ENCODE measurements at places on chromosomes 11 and 22.
A peak's percentile ranks its signal among the peaks of the same experiment; 100 is the strongest.

DNA sequence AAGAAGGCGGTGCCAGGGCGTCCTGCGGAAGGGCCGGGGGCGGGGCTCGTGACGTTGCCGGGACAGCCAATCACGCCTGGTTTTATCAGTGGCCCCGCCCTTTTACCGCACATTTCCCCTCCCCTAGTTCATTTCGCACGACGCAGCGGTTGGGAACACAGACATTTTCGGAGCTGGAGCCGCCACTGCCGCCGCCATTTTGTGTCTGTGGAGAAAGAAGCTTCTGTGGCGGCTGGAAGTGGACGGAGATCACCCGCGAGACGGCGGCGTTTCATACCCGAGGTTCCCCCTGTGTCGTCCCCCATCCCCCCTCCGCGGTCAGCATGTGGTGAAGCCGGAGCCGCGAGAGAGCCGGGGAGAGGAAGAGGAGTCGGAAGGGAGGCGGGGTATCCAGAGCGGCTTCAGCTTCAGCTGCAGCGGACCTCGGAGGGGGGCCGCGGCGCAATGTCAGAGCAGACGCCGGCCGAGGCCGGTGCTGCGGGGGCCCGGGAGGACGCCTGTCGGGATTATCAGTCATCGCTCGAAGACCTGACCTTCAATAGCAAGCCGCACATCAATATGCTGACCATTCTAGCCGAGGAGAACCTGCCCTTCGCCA lies at the start of gene PCF11:
Gene PCF11, plus strand, starts transcription at position 136 of the 598 bp plus-strand sequence. Its CDS starts 309 bp downstream, at position 445.
- no peak for DNase-seq

GRCh38 chr11:69092263-69092662 lies 43.5 kb downstream of the TPCN2 start:
- DNase-seq = no peak

DNA sequence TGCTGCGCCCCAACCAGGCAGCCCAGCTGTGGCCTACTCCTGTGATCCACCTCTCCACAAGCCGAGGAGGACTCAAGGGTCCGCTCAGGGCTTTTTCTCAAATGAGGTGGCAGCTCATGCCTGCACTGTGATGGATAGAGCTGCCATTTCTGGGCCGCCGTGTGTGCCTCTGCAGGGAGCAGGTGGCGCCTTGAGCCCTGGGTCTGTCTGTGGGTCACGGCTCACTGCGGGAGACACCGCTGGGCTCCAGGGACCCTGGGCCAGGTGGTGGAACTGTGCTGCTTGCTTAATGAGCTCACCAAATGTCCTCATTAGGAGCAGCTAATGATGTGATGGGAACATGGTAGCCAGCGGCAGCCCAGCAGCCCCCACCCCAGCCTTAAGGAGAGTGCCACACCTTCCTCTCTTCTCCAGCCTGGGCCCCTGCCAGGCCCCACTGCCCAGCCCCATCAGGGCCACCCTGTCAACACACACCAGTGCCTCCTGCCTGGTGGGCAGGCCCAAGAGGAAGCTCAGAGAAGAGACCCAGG lies 50.8 kb downstream of the DHCR7 start:
- DNase-seq = no peak

- DNase-seq = no peak
Observed at GRCh38 chr11:28318871-28319270, 210.7 kb downstream of the METTL15 start.

DNA sequence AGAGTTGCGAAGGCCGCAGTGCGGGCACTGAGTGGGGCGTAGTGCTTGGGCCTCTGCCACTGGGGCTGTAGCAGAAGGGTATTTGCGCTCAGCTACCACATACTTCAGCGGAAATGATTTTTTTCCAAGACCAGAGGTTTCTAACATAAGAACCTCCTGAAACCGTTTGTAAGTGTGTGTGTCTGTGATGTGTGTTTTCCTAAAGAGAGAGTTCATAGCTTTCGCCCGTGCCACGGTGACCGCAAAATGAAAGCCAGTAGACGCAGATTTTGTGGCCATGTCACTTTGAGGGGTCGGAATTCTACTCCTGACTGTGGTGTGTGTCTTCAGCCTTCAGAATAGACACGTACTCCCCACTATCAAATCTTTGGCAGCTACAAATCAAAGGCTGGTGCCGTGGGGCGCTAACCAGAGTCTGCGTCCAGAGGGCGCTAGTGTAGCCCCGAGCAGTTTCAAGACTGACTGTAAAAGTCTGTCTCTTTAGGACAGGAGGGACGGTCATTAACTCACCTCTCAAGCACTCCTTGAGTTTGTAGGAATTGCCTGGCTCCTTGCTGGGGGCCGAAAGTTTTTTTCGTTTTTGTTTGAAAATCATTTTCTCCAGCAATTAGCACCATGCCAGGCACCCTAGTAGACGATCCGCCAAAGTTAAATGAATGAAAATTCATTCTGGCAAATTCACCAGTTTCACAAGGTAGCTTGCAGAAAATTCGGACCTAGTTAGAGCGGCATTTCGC lies 2.5 kb upstream of the CALCA start:
- DNase-seq = peak; percentile 50

GRCh38 chr11:126080161-126080941 lies 17.7 kb upstream of the CDON start:
- no peak for DNase-seq

DNA sequence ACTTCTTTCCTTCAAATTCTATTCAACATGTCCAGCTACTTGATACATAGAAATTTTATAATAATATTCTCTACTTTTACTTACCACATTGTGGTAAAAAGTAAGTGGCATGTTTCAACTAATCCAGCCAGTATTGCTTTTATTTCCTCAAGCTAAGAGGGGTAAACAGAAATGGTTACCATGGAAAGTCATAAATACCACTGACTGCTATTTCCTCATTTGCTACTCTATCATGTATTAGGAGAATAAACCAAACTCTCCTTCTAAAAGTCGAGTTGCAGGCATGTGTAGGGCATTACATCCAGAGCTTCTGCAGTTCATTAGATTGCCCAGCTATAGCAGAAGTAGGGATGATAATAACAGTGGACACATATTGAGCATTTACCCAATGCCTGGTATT lies 208.4 kb downstream of the MAML2 start:
- peak; percentile 87 for DNase-seq

- DNase-seq = peak; percentile 32
Observed at GRCh38 chr11:11157185-11157584, 195.9 kb downstream of the CSNK2A3 start.

DNA sequence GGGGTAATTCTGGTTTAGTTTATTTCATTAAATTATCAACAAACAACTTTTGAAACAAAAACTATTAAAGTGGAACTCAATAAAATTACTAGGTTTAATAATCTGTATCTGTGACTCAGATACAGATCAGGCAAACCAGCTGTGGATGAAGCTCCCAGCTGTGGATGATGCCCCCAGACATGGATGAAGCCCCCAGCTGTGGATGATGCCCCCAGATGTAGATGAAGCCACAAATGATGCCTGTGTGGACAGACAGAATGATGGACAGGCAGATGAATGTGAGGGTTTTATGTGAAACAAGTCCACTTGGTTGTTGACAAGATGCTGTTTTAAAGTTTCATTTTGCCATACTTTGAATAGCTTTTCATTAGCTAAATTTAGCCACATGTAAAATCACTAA lies 5.8 kb upstream of the ZNF74 start:
- no peak for DNase-seq

DNA sequence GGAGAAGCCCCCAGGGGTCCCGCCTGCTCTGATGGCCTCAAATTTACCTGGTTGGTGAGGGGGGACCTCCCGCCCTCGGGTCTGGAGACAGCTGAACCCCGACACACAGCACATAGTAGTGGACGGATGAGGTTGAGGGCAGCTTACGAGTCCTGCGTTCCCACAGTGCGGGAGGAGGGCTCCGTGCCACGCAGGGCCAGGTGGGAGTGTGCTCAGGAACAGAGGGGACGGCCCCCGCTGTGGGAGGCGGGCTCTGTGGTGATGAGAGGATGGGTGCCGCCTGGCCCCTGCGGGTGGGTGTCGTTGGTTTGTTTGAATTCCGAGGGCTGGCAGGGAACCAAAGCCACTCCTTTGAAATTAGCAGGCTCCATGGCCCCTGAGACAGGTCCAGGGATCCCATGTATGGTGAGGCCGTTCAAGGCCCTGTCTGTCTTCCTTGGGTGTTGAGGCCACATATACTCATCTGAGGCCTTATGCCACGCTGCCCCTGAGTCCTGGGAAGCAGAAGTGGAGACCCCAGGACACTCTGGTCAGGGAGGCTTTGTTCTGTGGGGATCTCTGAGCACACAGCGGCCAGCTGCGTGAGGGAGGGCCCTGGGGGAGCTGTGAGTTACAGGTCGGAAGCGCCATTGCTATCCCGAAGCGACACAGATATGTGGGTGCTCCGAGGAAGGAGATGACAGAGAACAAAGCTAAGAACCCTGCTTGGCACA lies 21.9 kb downstream of the NADSYN1 start:
- no peak for DNase-seq

DNA sequence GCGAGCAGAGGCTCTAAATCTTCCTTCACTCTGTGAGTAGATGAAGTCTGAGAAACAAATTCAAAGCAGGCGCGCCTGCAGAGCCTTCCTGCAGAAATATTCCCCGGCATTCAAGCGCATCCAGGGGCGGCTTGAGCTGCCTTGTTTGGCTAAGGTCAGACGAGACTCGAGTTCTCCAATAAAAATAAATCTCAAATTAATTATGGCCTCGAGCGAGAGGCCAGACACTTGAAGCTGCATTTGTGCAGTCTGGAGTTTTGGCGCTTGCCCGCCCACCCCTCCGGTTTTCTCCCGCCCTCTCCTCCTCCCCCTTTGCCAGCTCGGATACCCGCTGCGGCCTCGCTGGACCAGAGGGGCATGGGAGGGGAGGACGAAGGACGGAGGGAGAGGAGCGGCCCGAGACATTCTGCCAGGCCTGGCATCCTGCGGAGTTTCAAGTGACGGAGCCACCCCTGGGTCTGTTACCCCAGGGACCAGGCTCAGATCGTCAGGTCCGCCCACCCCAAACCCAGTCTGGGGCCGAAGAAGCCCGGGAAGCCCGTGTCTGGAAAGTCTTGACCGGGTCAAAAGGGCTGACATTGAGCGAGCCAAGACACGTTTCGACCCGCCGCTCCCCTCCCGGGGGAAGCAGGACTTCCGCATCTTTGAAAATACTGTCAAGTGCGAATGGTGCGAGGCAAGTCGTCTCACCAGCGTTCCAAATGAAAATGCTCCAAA lies 3.8 kb upstream of the FLI1 start:
- no peak for DNase-seq

- DNase-seq = no peak
Observed at GRCh38 chr22:25402501-25403283, 161.8 kb upstream of the GRK3 start.

DNA sequence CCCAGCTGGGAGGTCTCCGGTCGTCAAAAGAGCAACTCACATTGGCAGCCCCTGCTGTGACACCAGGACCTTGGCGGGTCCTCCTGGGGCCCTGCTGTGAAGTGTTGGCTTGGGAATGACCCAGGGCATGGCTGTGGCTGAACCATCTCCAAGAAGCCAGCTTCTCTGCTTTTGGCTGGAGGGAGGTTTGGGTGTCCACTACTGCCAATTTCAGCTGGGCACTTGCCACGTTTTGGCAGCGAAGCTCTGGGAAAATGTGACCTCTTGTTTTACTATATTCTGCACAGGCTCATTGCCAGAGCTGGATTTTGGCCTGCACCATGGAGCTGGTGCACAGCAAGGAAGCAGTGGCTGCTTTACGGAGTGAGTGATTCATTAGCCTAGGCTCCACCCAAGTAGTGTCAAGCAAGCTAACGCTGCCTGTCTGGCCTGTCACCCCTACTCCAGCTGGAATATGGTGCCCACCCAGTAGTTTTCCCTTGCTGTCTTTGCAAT lies 24.3 kb upstream of the SMCO4 start:
- no peak for DNase-seq

DNA sequence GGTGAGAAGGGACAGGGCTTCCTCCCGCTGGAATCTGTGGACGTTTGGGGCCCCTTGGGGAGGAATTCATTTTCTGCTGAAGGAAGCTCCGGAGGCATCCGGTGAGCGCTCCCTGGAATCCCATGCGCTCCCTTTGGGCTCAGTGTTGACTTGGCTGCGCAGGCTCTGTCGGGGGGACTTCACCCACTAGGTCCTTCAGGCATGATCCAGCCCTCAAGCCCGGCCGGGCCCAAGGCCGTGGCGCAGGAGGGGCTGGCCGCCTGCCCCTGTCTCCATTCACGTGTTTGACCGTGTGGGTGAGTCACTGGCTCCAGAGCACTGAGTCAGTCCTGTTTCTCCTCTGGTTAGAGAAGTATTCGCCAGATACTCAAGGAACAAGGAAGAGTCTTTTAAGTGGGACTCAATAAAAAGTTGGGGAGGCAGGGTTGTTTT lies 1.4 kb downstream of the CTTN start:
- DNase-seq = peak; percentile 90

DNA sequence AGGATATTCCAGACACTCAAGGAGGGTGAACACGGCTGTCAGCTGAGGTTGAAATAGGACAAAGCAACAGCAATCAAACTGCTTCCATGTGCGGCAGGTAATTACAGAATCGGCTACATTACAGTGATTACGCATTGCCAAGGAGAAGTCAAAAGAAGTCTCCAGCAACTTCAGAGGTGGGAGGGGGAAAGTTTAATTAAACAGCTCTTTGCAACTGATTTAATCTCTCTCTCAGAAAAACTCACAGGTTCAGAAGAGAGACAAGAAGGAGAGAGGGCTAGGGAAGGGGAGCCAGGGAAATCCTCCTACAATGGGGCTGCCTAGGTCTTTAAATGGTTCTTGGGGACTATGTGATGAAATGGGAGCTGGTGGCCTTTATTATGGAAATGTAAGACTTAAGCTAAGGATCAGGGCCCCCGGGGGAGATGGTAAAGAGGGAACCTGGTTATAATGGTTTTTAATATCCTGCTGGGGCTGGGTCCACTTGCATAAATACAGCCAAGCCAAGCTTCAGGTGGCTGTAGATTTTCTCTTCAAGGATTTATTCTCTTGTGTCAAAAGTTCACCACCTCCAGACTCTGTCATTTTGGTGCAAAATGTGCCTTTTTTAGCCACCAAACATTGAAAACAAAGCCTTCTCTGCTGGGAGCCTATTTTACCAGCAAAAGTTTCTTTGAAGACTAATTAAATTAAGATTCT lies 354.7 kb upstream of the NARS2 start:
- DNase-seq = no peak

DNA sequence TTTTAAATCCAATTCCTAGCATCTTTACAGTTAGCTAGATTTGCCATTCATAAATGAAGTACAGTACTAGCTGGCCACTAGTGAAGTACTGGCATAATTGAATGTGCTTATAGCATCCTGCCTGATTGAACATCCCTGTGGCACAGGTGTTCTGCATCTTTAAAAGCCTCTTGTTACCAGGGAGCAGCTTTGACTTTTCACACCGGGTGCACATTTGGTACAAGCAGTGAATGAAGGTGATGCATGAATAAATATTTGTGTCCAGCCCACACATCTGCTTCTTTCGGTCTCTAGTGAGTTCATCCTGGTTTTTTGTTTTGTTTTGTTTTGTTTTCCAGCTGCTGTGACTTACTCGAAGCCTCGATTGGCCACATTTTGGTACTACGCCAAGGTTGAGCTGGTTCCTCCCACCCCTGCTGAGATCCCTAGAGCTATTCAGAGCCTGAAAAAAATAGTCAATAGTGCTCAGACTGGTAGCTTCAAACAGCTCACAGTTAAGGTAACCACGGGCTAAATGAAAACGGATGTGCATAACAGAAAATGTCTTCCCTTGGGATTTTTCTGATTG lies 5.3 kb downstream of the ATP5MG start:
- DNase-seq = no peak

Data from suppressor macrophage (primary cell).